ENCODE measurements at places on chromosomes 13 and 19.

GRCh38 chr19:19578252-19578651 lies 40.2 kb downstream of the CILP2 start:
- no peaks in the 10 kb centered on the region for H3K4me1 ChIP-seq
- H3K4me3 ChIP-seq: no peak overlapping the region
- H3K27me3 ChIP-seq: no peaks in the 10 kb centered on the region
- no peaks in the 10 kb centered on the region for H3K36me3 ChIP-seq
- DNase-seq: no peak

DNA sequence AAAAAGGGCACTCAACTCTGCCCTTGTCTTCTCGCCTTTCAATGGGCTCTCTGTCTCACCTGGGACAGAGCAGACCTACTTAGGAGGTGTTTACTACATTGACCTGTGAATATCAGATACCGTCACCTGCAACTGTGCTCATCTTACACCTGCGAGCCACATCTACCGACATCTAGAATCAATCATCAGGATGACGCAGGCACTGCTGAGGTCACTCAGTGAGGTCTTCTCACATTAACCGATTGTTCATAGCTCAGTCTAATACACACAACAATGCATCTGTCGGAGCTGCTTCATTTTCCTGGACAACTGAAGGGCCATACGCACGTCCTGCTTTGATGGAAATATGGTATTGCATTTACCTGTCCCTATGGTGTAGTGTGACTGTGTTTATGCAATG lies 211.9 kb downstream of the FGF9 start:
- no peaks in the 10 kb centered on the region for H3K36me3 ChIP-seq
- no peaks in the 10 kb centered on the region for H3K4me1 ChIP-seq
- H3K27me3 ChIP-seq: no peaks in the 10 kb centered on the region
- H3K4me3 ChIP-seq: no peak overlapping the region

DNA sequence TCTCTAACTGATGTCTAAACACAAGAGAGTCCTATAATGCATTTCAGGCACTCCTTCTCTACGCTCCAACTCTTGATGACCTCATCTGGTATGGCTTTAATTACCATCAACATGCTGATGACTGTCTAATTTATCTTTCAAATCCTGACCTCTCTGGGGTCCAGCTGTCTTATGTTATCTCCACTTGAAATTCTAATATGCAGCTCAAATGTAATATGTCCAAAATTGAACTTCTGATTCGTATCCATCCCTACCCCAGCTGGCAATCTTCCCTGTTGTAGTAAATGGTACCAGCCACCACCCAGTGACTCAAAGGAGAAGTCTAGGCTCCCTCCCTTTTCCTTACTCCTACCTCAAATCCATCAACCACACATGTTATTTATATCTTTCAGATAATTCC lies 288.0 kb upstream of the SLC10A2 start:
- no peaks in the 10 kb centered on the region for H3K36me3 ChIP-seq
- no peak for DNase-seq
- no peaks in the 10 kb centered on the region for H3K4me1 ChIP-seq
- no peak overlapping the region for H3K27ac ChIP-seq

GRCh38 chr19:38233740-38234251 lies 9.8 kb upstream of the DPF1 start:
- H3K4me1 ChIP-seq: peaks cover 5% of the 10 kb centered on the region
- H3K4me3 ChIP-seq: no peak overlapping the region
- H3K27ac ChIP-seq: no peak overlapping the region
- H3K36me3 ChIP-seq: no peaks in the 10 kb centered on the region
- DNase-seq: no peak
- no peaks in the 10 kb centered on the region for H3K27me3 ChIP-seq
